ENCODE measurements at places on chromosomes 5 and 9.

- DNase-seq, result no peak
Observed at GRCh38 chr5:68817632-68818031, 276.2 kb upstream of the SLC30A5 start.

- DNase-seq, result no peak
Observed at GRCh38 chr5:79521156-79521555, 7.2 kb upstream of the HOMER1 start.

GRCh38 chr5:76674330-76675066 lies 41.4 kb upstream of the F2R start:
- DNase-seq, result no peak

GRCh38 chr5:138694146-138694545 lies 59.1 kb upstream of the CTNNA1 start:
- DNase-seq, result no peak

- no peak for DNase-seq
Observed at GRCh38 chr9:2787065-2787464, 56.8 kb downstream of the PUM3 start.

GRCh38 chr9:121725008-121725775 lies 73.8 kb downstream of the DAB2IP start:
- peak; percentile 90 for DNase-seq

DNA sequence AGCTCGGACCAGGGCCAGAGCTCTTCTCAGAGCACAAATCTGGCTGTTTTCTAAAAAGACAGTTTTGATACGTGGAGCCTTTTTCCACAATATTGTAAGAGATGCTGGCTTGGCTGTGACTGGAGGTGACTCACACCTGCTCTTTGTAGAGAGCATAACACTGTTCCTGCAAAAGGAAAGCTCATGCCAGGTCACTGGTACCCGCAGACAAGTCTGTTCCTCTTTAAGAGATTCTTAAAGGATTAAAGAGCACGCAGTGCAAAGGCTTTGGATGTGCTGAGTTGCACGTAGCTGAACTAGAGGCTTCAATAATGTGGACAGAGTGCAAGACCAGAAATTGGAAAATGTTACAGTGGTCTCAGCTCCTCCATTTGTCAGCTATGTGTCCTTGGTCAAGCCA lies 19.0 kb downstream of the ACTL7B start:
- DNase-seq, result no peak

DNA sequence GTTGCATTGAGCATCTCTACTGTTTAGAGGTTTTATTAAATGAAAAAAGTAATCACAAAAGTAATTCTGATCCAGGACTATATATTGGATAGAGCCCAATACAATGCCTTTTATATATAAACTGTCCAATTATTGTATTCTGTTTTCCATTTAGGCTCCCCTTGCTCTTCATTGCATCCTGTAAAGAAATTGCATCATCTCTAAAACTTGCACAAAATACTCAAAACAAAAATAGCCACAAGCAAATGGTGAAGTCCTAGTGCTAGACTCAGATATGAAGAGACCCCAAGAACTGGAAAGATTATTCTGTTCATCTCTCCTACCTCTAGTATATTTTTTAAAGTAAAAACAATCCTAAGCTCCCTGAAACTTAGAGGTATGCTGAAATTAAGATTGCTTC lies 195.8 kb downstream of the NNT start:
- DNase-seq, result no peak

- no peak for DNase-seq
Observed at GRCh38 chr9:137311986-137312851, 10.1 kb upstream of the NRARP start.

DNA sequence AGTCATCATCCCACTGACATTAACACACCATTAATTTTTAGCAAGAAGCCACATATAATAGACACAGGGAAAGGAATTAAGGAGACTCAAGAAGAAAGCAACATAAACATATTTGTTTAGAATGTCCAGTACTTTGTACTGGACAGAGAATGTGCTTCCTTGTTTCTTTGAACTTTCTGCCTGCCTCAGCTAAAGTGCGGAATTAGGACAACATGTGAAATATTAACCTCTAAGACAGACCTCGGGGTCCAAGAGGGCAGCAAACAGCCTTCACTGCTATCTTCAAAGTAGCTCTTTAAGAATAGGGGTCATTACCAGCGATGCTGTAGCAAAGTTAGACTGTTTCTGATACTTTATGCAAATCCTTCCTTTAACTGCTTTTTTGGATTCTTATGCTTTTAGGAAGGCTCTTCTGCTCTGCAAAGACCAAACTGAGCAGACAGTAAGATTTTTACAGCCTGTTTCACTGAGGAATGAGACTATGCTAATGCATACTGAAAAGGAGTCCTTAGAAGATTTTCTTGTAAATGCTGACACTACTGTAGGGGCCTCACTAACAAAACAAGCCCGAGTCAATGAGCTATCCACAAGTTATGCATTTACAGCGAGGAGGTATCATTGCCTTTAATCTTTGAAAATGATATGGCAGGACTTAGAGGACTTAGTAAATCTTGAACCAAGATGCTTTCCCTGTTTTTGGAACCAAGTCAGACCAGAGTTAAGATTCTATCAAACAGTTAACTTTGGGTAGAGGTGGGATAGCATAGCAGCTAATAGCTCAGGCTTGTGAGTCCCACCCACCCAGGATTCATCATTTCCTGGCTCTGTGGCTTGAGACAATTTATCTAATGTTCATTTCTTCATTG lies 23.8 kb downstream of the DAB2 start:
- DNase-seq, result no peak

GRCh38 chr5:134603059-134603458 lies 29.6 kb downstream of the SAR1B start:
- no peak for DNase-seq

DNA sequence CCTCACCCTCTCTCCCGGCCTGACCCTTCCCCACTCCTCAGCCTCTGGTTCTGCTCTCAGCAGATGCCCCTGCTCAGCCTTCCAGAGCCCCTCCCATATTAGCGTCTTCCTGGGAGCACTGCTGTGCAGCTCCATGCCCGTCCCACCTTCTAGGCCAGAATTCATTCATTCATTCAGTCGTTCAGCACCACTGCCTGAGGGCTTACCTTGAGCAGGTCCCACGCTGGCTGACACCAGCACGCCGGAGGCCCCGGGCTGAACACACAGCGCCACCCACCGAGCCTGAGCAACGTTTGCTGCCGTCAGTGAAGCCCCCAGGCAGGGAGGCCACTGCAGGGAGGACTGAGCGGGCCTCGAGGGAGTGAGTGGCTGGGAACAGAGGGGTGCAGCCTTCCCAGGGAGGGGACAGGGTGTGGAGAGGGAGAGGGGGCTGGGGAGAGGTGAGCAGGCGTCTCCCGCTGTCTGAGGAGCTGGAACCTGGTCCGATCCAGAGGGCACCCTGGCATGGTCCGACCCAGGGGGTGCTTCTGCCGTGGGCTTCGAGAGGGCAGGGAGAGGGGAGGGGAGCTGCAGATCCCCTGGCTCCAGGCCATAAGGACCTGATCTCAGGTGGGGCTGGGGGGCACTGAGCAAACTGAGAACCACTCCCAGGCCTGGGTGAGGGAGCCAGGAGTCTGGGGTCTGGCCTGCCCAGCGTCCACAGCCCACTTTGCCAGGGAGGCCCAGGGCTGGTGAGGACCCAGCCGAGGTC lies 98.8 kb upstream of the RAPGEF1 start:
- DNase-seq, result no peak

GRCh38 chr5:53194086-53194485 lies 84.5 kb upstream of the MOCS2 start:
- DNase-seq, result no peak

DNA sequence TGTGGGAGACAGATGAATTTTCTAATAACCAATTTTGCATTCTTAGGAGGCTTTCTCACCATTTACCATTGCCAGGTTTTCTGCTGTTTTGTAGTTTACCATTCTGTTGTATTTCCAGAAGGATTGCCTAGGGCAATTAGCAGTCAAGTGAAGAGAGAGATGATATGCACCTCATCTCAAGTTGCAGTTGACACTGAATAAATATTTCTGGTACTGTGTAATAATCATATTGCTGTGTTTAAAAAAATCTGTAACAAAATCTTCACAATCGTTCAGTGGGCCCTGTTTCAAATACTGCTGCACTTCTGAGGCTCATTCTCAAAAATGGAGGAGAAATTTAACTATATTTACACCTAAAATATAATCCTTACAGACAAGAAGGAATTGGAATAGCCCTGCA lies 706.1 kb upstream of the PTPRD start:
- DNase-seq, result no peak

DNA sequence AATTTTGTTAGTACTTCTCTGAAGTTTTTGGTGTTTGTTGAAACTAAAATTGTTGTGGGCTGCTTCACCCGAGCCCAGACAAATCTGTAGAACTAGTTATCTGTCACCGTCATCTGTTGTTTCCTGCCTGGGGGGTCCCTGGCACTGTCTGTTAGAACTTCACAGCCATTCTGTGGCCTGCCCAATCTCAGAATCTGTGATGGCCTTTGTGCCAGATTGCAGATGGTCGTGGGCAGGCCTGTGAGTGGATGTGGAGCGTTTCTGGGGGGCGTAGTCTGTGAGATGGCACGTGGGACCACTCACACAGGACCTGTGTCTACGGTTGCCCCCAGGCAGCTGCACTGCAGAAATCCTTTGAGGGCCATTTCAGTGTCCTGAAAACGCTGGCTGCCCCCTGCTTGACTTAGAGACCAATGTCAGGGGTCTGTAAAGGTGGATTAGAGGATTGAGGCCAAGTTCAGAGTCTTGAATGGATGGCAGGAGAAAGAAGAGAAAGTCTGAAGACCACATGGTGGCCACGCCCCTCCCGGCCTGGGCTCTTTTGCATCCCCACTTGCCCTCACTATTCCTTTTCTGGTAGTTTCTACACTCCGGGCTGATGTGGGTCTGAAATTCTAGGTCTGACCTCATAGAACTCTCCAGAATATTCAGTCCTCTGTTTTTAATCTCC lies 38.3 kb downstream of the TRIO start:
- no peak for DNase-seq

- DNase-seq, result no peak
Observed at GRCh38 chr5:107919969-107920368, 249.2 kb upstream of the EFNA5 start.

DNA sequence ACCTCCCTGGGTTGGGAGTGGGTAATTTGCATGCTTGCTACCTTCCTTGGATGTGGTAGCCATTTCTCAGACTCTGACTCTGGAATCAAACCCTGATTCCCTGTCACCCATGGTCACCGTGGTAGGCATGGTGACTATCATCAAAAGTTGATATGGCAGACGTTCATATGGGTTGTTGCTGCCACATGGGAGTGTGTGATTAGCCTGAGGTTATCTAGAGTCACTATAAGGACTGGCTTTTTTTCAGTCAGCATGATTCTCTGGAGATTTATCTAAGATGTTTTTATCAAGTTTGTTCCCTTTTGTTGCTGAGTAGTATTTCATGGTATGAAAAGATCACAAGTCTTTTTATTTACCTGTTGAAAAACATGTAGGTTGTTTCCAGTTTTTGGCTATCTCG lies 7.0 kb downstream of the RCL1 start:
- DNase-seq, result no peak

- no peak for DNase-seq
Observed at GRCh38 chr9:3088219-3088618, 244.3 kb upstream of the PUM3 start.

DNA sequence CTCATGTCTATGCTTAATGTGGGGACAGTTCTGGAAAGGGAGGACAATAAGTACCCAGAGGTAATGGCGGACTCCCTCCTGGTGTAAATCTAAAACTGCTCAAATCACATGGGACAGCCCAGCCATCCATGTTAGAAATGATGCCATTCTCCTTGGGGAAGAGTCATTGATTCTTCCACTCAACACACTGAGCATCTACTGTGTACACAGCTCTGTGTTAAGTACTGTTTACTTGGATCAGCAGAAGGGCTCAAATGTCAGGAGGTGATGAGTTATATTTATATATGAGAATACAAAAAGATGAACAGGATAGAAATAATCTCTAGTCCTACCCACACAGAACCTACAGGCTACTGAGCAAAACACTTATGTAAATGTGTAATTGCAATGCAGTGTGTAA lies 31.8 kb upstream of the NANS start:
- DNase-seq, result no peak

DNA sequence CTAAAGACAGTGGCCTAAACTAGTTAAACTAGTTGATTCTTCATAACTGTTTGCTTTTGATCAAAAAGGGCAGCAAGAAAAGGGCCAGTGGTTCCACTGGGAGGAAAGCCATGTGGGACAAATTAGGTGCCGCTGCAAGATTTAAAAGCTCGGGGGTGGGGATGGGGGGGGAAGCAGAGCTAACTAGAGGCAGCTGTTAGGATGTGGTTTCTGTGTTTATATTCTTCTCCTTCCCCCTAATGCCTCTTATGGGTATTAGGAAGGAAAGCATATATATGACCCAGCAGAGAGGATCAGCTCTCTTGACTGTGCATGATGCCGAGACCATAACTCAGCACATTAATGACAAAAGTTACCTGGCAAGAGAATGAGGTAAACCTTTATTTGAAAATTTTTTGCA lies 65.7 kb downstream of the EFNA5 start:
- no peak for DNase-seq

GRCh38 chr5:137254119-137255090 lies 244.7 kb downstream of the SPOCK1 start:
- DNase-seq, result no peak

GRCh38 chr5:124871303-124871702 lies 124.9 kb upstream of the ZNF608 start:
- no peak for DNase-seq

GRCh38 chr5:3139499-3139931 lies 388.0 kb upstream of the IRX2 start:
- no peak for DNase-seq

DNA sequence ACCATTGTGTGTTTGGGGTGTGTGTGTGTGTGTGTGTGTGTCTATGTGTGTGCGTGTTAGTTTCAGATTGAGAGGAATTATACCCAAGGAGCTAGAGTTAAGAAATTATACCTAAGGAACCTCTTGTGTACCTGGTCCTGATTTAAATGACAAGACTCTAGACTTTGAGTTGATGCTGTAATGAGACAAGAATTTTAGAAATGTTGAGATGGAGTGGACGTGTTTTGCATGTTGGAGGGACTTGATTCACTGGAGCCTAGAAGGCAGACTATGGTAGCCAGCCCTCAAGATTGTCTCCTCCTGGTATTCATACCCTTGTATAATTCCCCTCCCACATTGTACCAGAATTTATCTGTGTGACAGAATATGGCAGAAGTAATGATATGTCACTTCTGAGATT lies 52.4 kb upstream of the HSPB3 start:
- no peak for DNase-seq

GRCh38 chr5:76602094-76602726 lies 21.0 kb downstream of the F2RL2 start:
- no peak for DNase-seq

- DNase-seq, result no peak
Observed at GRCh38 chr5:2732004-2732403, 19.5 kb downstream of the IRX2 start.

- no peak for DNase-seq
Observed at GRCh38 chr9:89532478-89532877, 34.6 kb upstream of the SEMA4D start.

GRCh38 chr9:25716220-25716872 lies 38.1 kb upstream of the TUSC1 start:
- DNase-seq, result no peak

- no peak for DNase-seq
Observed at GRCh38 chr5:38596981-38597380, 40.5 kb upstream of the LIFR start.

Data from dorsolateral prefrontal cortex (tissue), 122 donors.